Choroid plexus epithelial cell (primary cell): ENCODE measurements at places on chromosomes 7 and 10.

GRCh38 chr7:40531956-40532355, 397.2 kb downstream of the SUGCT start:
- no peak for DNase-seq

- DNase-seq: no peak
Measured at GRCh38 chr7:128021366-128021765, 9.9 kb downstream of the LRRC4 start.

DNA sequence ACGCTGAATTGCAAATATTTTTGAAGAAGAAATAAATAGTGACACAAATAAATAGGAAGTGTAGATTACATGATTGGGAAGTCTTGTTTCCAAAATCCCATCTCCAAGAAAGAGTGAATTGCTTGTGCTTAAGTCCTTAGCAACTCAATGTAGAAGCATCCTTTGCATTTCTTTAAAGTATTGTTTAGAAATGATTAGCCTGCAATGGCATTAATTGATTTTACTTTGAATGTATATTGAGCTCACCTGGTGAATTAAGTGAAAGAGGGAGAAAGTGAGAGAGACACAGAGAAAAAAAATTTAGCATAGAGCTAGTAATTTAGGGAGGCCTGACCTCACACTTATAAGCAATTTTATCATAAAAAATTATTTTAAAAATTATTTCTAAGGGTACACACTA, 49.0 kb upstream of the PCLO start:
- DNase-seq: no peak

DNA sequence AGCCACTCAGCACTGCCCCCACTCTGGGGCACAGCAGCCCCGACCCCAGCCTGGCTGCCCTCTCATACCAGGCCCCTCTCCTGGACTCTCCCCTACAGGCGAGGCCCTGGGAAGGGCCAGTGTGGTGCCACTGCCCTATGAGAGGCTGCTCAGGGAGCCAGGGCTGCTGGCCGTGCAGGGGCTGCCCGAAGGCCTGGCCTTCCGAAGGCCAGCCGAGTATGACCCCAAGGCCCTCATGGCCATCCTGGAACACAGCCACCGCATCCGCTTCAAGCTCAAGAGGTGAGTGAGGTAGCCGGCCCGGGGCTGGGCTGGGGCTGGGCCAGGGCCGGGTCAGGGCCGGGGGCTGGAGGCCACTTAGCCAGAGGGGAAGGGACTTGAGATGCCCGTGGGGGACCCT, 64.3 kb downstream of the GTF2IRD1 start:
- DNase-seq: no peak

- no peak for DNase-seq
Measured at GRCh38 chr7:6500691-6501090, 50.6 kb downstream of the GRID2IP start.

- DNase-seq: no peak
Measured at GRCh38 chr7:71661671-71662224, 529.8 kb downstream of the GALNT17 start.

DNA sequence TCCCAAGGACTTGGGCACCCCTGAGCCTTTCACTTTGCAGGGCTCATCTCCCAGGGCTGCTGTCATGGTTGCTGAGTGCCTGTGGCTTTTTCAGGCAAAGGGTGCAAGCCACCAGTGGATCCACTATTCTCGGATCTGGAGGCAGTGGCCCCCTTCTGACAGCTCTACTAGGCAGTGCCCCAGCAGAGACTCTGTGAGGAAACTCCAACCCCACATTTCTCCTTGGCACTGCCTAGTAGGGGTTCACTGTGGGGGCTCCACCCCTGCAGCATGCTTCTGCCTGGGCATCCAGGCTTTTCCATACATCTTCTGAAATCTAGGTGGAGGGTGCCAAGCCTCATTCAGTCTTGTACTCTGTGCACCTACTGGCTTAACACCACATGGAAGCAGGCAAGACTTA, 675.0 kb upstream of the MBL2 start:
- no peak for DNase-seq

GRCh38 chr10:74705358-74705980, 120.9 kb upstream of the KAT6B start:
- DNase-seq: no peak

- no peak for DNase-seq
Measured at GRCh38 chr7:50151001-50151400, 58.0 kb upstream of the ZPBP start.

DNA sequence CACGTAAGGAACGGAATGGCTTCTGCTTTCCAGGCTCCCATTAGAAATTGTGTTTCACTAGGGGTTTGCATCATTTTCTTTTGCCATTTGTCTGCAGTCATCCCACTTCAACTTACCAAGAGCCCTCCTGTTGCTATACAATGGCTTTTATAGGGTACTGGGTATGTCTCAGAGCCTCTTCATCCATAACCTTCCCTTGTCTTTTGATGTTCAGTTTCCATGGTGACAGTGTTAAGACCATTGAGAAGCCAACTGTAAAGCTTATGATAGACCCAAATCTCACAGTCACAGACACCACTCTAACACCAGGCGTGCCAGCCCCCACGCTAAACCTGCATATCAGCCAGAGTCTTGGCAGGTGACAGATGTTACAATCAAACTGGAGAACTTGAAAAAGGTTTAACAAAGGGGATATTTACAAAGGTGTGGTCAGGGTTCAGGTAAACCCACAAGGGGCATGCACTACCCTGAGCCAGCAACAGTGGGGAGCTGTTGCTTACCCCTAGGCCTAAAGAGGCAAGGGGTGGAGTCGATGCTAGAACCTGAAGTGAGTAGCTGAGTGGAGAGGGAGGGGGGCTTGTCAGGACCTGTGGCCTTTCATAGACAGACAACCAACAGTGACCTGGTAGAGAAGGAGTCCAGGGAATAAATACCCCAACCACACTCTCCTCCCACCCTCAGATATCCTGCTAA, 53.2 kb upstream of the ABLIM1 start:
- DNase-seq: no peak
